ENCODE measurements at places on chromosomes 12 and 14. TPM values are rescaled to one million over a fixed set of nuclear protein-coding genes. Genes with fewer than 3 reads are reported as not detected.
A peak's percentile ranks its signal among the peaks of the same experiment; 100 is the strongest.

MORN3 gene
- 0.77 TPM for total RNA-seq

- peak; percentile 33 for DNase-seq
Observed at GRCh38 chr14:74975059-74975810, 19.8 kb upstream of the PGF start.

DNA sequence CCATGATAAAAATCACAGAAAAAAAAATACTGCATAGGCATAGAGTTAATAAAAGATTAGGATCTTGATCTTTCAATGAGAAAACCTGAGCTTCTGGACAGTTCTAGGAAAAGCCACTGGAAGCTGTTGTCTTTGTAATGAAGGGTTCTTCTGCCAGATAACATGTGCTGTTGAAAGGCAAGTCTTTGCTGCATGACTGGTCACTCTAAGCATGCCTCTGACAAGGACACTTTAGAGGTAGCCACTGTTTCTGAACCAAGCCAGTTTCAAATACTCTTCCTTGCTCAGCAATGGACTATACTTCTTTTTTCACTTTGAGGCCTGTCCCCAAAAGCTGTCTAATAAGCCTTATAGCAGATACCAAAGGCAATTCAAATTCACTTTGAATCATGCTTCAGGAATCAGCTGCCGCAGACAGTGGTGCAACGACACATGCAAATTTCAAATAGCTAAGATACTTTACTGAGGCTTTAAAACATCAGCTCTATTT lies 70.2 kb downstream of the BTG1 start:
- peak; percentile 77 for DNase-seq

DNA sequence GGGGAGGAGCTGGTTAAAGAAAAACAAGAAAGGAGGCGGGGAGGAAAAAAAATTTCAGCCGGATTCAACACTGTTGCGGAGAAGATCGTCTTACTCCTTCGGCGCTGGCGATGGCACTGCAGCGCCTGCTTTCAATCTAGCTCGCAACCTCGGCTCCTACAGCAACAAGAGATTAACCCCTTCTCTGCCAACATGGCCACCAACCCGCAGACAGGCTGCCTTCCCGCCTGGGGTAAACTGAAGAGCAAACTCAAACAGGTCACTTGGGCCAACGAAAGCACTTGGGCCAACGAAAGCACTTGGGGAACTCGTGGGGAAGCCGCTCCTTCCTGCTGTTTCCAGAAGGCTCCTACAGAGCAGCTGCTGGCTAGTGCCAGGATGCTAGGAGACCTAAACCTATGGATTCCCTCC lies 73.7 kb downstream of the CIT start:
- DNase-seq, result peak; percentile 48

- DNase-seq, result no peak
Observed at GRCh38 chr14:46818147-46818546, 166.6 kb upstream of the RPL10L start.

- DNase-seq, result peak; percentile 79
Observed at GRCh38 chr12:26122681-26123481, 2.0 kb downstream of the BHLHE41 start.

POTEM gene
- total RNA-seq, result not detected

DNA sequence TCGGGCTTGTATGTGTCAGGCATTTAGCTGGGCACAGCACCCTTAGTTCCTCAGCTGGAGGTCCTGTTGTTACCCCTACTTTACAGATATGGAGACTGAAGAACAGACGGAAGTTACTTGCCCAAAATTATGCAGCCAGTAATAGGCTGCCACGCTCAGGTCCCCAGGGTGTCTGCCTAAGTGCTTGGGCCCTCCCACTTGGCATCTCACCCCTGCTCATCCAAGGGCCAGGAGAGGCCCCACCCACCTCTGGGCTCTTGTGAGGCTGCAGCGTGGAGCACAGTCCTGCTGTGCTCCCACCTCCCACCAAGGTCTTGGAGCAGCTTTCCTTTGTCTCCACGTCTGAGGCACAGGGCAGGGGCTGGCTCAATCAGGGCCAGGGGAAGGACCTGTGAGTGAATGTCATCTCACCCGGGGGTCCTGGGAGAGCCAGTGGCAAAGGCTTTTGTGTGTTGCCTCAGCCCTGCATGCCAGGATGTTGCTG lies 64.6 kb downstream of the BEGAIN start:
- no peak for DNase-seq

DNA sequence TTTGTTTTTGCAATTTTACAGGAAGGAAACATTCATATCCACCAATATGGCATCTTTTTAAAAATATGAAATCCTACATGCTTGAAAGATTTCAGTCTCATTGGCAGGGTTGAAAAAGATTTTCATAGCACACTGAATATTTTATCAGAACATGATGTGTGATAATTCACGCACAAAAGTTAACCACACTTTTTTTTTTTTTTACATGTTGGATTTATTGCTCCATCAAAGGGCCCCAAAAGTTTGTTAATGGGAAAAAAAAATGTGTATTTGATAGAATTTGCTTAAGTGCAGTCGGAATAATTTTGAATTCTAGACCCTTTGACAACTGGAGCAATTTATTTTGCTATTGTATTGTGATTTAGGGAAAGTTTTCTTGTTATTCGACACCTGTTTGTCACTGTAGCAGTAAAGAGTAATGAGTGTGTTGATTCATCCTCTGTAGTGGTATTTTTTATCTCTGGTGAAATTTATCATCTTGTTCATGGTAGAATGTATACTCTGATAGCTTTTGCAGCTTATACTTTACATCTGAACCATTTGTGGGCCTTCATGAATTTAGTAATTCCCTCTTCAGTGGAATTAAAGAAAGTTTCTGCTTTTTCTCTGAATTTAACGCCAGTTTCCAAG lies 1.1 kb downstream of the EML1 start:
- DNase-seq, result no peak

MIP gene
- total RNA-seq, result not detected

ARHGDIB gene
- 8.3 TPM for total RNA-seq

PAX9 gene
- total RNA-seq, result not detected

GRCh38 chr14:47207617-47208016 lies 467.8 kb downstream of the MDGA2 start:
- DNase-seq, result peak; percentile 9

- DNase-seq, result no peak
Observed at GRCh38 chr12:102390068-102390467, 90.3 kb downstream of the IGF1 start.

KRT86 gene
- 0.17 TPM for total RNA-seq

DNA sequence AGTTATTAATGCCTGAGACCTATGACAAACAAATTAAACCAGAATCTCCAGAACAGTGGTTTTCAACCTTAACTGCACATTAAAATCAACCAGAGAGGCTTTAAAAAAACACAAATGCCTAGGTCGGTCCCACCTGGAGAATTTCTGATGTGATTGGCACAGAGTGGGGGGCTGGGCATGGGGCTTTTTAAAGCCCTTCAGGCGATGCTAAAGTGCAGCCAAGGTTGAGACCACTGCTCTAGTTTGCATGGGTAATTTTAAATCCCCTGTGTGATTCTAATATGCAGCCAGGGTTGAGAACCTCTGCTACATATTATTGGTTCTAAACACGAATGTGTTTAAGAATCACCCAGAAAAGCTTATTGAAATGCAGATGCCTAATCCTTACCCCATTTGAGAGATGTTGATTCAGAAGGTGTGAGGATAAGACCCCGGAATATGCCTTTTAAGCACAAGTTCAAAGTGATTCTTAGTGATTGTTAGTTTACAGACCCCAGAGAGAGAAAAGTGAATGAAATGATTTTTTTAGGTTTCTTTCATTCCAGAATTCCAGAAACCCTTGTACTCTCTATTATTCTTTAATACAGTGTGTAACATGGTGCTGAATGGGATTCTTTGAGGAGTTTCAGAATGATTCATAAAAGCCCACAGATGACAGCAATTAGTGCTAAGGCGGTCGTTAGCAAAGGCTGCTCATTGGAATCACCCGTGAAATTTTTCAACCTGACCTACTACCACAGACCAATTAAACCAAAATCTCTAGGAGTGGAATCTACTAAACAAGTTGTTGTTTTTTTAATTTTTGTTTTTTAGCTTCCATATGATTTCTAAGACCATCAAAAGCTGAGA lies 44.9 kb downstream of the LIN7A start:
- peak; percentile 78 for DNase-seq

GRCh38 chr14:73746520-73747378 lies 32.6 kb upstream of the PNMA1 start:
- no peak for DNase-seq

MMP19 gene
- 7.1 TPM for total RNA-seq

DNA sequence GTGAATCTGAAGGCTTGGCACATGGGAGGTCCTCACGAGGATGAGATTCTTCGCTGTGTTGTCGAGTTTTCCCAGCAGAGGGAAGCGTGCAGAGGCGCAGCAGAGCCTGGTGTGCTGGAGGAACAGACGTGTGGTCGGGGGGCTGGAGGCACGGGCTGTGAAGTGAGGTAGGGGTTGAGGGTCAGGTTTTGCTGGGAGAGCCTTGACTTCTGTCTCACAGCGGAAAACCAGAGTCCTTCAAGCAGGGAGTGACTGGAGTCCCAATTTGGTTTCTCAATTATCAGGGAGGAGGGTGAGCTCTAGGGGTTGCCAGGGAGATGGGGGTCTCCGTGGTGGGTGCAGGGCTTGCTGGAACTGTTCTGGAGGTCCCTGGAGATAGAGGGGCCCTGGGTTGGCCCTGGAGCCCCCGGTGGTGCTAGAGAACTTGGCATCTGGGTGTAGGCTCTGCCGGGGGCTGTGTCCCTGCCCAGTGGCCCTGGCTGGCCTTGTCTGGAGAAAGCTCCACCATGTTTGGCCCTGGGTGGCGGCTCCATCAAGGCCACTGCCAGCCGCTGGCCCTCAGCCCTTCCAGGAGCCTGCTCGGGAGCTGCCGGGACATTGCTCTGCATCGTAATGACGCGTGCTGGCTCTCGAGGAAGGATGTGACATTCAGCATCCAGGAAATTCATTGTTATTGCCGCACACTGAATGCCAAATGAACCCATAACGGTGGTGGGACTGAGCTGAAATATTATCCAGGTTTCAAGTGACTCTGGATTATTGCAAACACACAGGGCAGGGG lies 215.7 kb downstream of the KIF26A start:
- no peak for DNase-seq

DNA sequence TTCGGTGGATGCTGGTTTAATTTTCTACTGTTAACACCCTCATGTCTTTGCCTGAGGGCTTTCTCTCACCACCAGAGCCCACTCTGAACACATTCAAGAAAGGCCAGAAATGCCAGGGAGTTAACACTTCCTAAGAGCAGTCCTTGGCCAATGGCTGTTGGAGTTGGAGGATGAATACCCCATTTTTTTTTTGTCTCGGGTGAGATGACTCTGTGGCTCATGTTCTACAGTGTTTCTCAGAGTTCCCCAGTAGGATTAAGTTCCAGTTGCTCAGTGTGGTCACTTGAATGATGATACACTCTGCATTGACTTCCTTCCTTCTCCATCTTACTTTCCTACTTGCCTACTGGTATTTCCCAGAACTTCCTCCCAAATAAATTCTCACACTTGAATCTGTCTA lies 65.8 kb downstream of the FOS start:
- no peak for DNase-seq

PTPRR gene
- total RNA-seq, result under 0.01 TPM

- peak; percentile 70 for DNase-seq
Observed at GRCh38 chr12:67826946-67827720, 162.1 kb upstream of the IFNG-AS1 start.

- DNase-seq, result no peak
Observed at GRCh38 chr12:80293759-80294158, 150.3 kb upstream of the PTPRQ start.

GRCh38 chr12:70919597-70920035 lies 922 bp downstream of the PTPRR start:
- DNase-seq, result peak; percentile 27

OR10AD1 gene
- total RNA-seq, result not detected

GRCh38 chr12:89883630-89884389 lies 175.2 kb upstream of the ATP2B1 start:
- no peak for DNase-seq
